ENCODE measurements at places on chromosomes 3 and 15.

DNA sequence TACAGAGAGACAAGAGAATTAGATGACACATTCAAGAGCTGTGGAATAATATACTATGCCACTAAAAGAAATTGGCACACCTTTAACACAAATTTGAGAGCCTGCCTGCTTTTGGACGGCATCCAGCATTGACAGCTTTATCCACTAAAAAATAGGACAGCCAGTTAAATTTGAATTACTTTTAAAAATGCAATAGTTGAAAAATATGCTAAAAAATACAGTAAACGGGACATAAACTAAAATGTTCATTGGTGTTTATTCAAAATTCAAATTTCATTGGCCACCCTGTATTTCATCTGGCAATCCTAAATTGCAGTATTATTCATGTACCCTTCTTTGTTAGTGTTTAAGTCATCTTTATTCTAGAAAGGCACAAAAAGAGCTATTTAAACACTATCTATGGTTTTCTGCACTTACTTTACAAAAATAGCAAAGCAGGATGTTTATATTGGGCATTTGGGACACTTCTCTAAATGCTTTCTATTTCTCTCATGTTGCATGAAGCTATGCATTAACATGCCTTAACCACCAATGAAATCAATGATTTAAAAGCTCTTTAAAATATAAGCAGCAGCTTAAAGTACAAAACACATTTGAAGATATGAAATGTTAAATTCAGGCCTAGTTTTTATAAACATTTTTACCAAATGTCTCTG lies 160.1 kb downstream of the NEK10 start:
- no peak for DNase-seq

DNA sequence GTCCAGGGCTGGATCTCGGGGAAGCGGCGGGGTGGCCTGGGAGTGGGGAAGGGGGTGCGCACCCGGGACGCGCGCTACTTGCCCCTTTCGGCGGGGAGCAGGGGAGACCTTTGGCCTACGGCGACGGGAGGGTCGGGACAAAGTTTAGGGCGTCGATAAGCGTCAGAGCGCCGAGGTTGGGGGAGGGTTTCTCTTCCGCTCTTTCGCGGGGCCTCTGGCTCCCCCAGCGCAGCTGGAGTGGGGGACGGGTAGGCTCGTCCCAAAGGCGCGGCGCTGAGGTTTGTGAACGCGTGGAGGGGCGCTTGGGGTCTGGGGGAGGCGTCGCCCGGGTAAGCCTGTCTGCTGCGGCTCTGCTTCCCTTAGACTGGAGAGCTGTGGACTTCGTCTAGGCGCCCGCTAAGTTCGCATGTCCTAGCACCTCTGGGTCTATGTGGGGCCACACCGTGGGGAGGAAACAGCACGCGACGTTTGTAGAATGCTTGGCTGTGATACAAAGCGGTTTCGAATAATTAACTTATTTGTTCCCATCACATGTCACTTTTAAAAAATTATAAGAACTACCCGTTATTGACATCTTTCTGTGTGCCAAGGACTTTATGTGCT lies 527 bp downstream of the B2M start:
- peak; percentile 78 for DNase-seq

DNA sequence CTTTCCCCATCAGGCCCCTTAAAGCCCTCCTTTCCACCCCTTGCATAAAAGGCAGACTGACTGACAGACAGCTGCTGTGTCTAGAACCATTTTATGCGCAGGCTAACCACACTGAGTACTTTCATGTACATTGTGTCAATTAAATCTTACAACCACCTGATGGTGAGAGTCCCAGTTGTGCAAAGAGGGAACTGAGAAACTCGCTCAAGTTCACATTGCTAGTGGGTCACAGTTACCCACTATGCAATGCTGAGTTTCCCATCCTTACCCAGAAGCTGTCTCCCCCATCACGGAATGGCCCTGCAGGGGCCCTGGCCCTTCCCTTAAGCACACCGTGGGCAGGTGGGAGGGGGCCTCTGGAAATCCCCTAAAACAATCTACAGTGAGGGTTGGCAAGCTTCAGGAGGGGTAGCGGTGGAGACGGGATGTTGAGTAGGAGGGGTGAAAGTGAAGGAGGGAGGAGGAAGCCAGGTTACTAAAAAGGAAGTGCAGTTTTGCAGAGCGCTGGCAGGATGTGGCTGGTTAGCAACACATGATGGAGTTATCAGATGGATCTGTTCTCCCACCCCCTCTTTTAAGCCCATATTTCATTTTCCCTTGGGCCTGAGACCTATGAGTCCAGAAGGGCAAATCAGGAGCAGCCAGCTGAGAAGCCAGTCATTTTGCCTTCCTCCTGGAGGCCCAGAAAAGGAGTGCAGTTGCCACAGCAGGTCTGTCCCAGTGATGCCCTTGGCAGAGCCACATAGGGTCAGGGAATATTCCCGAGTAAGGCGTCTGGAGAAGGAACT lies 30.0 kb downstream of the STARD5 start:
- DNase-seq: peak; percentile 88

- no peak for DNase-seq
These were observed 299.9 kb upstream of the ADAMTS9 start for GRCh38 chr3:64987726-64988125.

- no peak for DNase-seq
These were observed 87.6 kb downstream of the SYNPR start for GRCh38 chr3:63365671-63366070.

DNA sequence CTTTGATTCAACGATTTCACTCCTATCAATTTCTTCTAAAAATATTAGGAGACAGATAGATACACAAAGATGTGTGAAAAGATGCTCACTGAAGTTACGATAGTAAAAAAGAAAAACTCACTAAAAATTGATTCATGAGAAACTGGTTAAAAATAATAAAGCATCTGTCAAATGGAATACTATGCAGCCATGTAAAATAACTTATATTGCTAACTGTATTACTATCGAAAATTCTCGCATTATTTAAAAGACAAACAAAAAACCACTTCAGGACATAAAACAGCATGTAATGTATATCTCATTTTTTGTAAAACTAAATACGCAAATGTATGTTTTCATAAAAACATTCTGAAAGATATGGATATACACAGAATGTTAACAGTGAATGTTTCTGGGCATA lies 33.4 kb upstream of the LDHAL6B start:
- no peak for DNase-seq

DNA sequence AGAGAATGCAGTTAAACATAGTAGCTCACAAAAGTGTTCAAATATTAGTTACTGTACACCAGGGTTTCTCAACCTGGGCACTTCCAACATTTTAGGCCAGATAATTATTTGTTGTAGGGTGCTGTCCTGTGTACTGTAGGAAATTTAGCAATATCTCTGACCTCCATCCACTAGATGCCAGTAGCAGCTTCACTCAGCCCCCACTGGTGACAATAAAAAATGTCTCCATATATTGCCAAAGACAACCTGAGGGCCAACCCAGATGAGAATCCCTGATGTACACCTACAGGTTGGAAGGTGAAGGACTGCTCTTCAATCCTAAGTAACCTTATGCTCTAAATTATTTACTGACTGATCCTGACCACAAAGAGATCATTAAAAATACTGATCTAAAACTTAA lies 32.5 kb downstream of the DCUN1D1 start:
- peak; percentile 8 for DNase-seq

GRCh38 chr3:77039606-77040171 lies at the start of gene ROBO2:
Gene ROBO2 (plus strand): TSS chr3:77040099. CDS start chr3:77040786, 687 bp downstream.
- no peak for DNase-seq

GRCh38 chr3:11009898-11010297 lies 17.4 kb downstream of the SLC6A1 start:
- DNase-seq: no peak

DNA sequence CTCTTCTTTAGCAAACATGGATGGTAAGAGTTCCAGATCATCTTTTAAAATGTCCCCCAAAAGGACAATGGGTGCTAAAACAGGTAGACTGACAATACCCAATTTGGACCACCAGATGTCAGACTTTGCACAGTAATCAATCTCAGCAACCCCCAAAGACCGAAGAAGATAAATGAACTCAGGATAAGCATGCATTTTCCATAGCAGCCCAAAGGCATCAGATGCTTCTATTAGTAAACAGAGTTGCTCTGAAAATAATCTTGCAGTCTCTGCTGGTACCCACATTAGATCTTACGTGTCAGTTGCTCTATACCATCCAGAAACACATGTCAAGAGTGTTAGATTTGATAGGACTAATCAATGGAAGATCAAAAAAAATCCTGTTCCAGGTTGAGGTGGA lies 20.6 kb downstream of the MYH15 start:
- peak; percentile 75 for DNase-seq

GRCh38 chr3:144107923-144108322 lies 136.3 kb downstream of the DIPK2A start:
- DNase-seq: no peak

DNA sequence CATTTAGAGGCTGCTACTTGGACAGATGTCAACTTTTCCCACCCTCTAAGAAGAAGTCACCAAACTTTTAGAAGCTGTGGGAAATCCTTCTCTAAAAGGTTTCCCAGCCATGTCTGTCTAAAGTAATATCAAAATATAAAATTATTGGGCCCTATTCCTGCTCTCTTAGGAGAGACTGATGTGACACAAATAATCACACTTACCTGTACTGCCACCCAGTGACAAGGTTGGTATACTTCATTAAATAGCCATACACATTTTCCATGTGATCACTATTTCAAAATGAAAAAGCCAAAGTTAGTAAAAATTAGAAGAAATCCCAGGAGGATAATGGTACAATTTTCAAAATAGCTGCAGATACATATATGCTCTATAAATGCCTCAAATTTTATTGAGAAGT lies 12.6 kb downstream of the OSBPL11 start:
- DNase-seq: no peak

GRCh38 chr15:52191207-52191606 lies at the start of gene GNB5:
Gene GNB5 (minus strand): TSS chr15:52191392. CDS start chr15:52184676, 6,716 bp downstream.
- no peak for DNase-seq

GRCh38 chr15:31563001-31563400 lies 236.4 kb downstream of the KLF13 start:
- no peak for DNase-seq

DNA sequence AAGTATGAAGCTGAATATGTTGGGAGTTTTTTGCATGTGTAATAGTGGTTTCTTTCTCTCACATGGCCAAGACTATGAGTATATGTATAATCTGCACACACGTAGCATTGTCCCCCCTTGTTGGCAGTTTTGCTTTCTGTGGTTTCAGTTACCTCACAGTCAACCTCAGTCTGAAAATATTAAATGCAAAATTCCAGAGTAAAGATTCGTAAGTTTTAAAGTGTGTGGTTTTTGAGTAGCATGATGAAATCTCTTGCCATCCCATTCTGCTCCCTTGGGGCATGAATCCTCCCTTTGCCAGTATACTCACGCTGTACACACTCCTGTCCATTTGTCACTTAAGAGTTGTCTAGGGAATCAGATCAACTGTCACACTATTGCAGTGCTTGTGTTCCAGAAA lies 742.0 kb upstream of the CCDC54 start:
- DNase-seq: no peak

DNA sequence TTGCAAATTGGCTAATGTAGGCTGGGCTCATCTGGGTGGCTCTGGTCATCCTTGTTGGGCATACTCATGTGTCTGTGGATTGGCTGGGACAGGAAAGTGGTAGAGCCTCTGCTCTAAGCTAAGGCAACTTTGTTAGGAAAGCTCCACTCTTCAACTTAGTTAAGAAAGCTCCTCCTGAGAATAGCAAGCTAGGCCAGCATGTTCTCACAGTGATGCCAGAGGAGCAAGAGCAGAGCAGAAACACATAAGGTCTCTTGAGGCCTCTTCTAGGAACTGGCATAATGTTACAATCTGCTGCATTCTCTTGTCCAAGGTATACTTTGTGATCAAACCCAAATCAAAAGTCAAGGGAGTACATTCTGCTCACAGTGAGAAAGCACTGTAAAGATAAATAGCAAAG lies 158.6 kb upstream of the RORA start:
- DNase-seq: no peak

DNA sequence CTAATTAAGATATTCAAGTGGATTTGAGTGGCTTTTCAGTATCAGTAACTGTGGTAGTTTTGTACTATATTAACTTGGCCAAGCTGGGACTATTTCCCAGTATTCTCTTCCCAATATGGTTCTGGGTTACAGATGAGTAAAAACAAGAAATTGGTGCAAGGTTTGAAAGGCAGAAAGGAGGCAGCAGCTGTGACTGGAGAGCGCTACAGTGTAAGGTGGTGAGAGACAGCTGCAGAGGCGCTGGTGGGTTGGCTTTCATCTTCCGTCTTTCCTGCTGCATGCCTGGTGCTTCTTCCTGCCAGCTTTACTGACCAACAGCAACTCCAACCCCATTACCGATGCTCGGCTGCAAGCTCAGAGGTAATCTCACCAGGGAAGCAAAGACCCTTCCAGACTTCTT lies 9.8 kb downstream of the DPH3 start:
- DNase-seq: no peak

- no peak for DNase-seq
These were observed 858.9 kb upstream of the CFAP20DC start for GRCh38 chr3:59908701-59909100.

DNA sequence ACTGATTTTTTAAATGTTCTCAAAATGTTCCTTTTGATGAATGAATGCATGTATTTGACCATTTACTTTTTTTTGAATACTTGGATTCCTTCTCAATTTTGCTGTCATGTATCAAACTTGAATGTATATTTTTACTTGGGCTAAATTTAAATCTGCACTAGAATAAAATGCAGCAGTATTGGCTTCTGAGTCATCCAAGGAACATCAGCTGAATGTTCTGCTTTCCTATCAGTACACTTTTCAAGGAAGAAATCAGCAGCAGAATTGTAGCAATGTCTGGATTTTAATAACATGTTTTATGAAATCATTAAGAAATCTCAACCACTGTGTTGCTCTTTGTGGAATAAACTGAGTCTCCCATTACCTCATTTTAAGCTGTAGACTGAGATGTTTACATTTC lies 57.0 kb upstream of the COL6A6 start:
- no peak for DNase-seq

GRCh38 chr3:159796226-159796625 lies 192.4 kb upstream of the IL12A start:
- DNase-seq: no peak

DNA sequence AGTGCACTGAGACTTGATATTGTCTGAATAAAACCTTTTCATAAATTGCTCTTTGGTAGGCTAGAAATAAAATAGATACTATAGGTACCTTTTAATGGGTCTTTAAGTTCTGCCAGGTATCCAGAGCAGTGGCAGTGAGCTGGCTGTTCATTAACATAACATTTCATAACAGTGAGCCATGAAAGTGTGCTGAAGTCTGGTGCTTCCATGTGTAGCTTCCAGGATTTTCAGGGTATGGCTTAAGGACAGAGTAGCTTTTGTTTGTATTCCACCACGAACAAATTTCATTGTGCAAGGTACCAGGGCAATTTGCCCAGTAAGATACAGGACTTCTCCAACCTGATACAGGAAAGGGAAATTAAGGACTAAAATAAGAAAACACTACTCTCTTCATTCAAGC lies 124.7 kb upstream of the NANOGP8 start:
- DNase-seq: no peak

DNA sequence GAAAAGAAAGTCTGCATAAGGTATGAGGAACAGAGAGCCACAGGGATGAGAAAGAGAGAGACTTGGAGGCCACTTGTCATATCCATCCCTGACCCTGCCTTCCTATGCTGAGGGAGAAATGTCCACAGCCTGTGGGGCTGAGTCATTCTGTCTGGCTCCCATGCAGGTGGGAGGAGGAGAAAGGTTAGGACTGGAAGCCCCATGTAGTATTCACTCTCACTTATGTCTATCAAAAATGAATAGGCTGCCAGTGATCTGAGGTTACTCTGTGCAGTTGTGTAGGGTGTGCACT lies 71.3 kb downstream of the RAB11A start:
- DNase-seq: no peak

- no peak for DNase-seq
These were observed 2.3 kb upstream of the CCR8 start for GRCh38 chr3:39327053-39327745.

GRCh38 chr15:35630532-35630931 lies 84.6 kb upstream of the DPH6 start:
- no peak for DNase-seq
